ENCODE measurements at places on chromosomes 4 and X.

- no peak for DNase-seq
Measured at GRCh38 chrX:48459483-48459882, 10.6 kb downstream of the SLC38A5 start.

DNA sequence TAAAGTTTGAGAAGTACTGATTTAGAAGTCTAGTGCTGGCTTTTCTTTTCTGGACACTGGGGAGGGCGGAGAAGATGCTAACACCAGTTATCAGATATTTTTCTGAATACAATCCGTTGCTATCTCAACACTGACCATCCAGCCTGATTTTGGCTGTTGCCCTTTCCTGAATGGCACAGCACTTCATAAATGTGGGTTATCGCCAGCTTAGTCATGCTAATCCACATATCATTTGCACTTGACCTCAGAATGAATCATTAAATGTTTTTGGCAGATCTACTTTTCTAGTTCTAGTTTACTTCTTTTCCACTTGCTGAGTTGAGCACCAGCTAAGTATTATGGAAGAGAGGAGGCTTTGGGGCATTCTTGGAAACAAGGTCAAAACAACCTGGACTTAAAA, 60.8 kb upstream of the ESX1 start:
- DNase-seq: no peak

DNA sequence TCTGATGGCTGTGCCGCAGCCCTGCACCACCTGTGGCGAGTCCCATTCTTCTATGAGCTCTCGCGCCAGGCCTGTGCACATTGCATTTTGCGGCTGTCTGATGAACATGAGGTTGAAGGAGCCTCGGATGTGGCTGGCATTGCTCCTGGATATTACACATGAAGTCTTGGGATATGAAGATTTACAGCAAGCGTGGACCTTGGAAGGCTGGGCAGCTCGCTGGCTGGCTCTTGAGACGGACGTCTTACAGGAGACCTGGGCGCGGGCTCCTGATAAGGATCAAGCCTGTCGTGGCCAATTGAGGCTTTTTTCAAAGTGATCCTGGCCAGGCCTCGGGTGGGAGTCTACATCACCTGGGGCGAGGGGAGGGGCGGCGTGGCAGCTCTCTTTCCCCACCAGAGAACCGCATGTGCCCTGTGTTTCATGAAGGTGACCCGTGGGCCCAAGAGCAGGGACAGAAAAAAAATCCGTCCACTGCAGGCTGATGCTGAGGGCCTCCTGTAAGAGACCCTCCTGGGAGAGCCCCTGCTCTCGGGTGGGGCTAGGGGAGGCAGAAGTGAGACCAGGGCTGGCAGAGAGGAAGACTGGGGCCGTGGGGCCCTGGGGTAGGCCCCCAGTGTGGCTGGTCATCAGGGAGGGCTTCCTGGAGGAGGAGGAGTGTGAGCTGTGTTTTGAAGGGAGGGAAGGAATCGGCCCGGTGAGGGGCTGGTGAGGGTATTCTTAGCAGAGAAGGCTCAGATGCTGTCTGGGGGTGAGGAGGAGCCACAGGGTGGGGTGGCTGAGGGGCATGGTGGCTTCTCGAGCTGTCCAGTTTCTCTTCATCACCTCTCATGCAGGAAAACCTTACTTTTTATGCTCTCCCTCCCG, 23.6 kb downstream of the CPZ start:
- DNase-seq: no peak

GRCh38 chrX:41391606-41392005, 55.5 kb upstream of the NYX start:
- DNase-seq: no peak

- DNase-seq: no peak
Measured at GRCh38 chrX:9789555-9789954, 3.3 kb downstream of the SHROOM2 start.

DNA sequence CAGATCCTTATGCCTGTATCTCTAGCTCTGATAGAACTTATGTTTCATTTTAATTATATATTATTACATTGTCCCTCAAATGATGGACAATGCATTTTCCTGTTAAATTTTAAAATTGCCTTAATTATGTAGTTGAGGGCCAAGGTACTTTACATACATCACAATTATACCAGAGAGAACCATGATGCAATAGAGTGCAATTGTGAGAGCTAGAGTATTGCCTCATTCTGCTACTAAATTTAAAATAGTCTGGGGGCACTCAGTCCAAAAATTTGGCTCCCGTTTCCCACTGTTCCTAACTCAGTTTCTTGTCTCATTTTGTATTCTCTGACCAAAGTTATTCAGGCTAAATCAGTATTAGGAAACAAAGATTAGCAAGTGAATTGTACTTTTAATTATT, 378.5 kb upstream of the ZFP42 start:
- DNase-seq: no peak

GRCh38 chr4:149549911-149550310, 265.7 kb downstream of the IQCM start:
- no peak for DNase-seq

GRCh38 chrX:118862979-118863378, 39.4 kb downstream of the ZCCHC12 start:
- DNase-seq: no peak

DNA sequence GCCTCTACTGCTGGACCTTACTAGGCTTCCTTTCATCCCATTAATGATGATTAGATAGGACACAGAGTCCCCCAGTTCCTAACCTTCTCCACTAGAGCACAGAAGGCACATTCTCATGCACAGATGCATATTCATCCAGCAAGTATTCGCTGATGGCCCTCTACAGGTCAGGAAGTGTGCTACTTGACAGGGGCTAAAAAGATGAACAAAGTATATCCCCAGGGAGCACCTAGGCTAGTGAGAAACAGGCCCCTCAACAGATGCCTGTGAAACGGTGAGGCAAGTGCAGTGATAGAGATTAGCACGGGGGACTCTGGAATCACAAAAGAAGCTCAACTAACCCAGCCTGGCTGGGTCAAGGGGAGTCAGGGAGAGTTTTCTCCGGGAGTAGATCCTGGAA, 95.8 kb downstream of the MGST2 start:
- no peak for DNase-seq

Measured in stimulated activated CD8-positive, alpha-beta memory T cell treated with anti-CD3 and anti-CD28 coated beads, Interleukin-12 subunit alpha, Interleukin-12 subunit beta, amount 100 ng/mL, for 1 hour (primary cell).